Daoy (cell line): ENCODE measurements at places on chromosomes 7 and 10. TPM values are rescaled to one million over a fixed set of nuclear protein-coding genes. Genes with fewer than 3 reads are reported as not detected.

GRCh38 chr7:4479367-4480039 is 202.6 kb upstream of the FOXK1 start:
- peak; percentile 79 for DNase-seq

DNA sequence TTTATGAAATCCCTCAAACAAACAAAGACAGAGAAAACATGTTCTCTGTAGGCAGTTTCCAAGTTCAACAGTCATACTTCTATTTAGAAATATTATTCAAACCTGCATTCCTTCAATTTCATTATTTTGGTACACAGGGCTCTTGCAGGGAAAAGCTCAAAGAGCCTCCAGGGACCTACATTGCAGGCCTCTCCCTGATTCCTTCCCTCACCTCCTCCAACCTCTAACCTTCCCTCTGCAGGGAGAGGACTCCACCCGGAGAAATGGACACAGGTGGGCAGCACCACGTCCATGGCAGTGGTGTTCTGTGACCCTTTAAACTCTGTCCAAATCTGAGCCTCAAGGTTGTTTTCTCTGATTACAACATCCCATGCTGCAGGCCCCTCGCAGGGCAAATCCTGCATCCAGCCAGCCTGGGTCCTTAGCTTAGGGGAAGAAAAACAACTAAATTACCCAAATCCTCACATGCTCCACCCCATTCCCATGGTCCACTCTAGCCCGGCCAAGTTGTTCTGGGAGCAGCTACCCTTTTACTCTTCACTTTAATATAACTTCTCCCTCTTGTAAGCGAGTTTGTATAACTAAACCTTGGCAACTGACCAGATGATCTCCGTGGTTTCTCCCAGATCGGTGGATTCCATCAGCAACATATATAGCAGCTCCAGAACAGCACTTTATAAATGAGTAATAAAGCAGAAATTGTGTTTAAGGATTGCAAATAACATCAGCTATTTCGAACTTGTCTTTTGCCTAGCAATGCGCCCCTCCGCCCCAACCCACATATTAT is 129.8 kb downstream of the CUBN start:
- DNase-seq = no peak

C1QL3 gene
- total RNA-seq = not detected in 2 replicates

- no peak for DNase-seq
Observed at GRCh38 chr7:69820479-69821192, 222.4 kb downstream of the AUTS2 start.

- DNase-seq = peak; percentile 79
Observed at GRCh38 chr10:116742367-116743265, at the start of gene HSPA12A. HSPA12A (minus strand) TSS chr10:116742566; CDS start chr10:116742469, 97 bp downstream.

DNA sequence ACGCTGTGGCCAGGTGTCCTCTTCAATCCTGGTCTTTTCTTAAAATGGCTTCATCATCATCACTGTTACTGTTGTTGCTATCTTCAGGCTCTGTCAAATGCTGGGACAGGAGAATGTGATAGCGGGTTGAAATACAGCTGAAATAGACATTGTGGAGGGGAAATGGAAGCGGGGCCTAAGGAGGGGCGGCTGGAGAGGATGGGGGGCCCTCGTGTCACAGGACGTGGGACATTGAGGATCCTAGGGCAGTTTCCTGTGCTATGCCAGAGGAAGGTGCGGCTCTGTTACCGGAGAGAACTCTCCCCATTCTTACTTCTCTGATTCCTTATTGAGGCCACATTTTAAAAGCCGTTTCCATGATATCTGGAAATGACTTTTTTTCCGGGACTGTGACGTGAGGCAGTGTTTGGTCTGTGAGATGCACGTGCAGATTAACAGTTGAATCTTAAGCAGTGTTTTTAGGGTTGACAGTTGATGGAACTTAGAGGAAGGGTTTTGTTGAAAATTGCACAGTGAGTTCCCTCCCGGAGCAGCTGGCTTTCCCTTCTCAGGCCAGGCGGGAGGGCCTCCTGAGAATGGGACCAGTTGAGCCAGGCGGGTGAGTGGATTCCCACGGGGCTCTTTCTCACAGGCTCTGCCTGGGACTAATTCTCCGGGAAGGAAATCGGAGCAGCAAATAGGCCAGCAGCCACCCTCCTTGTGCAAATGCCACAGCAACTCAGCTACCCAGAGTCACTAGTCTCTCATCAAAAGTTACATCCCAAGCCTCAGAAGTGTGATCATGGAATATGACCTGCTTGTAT is 125.2 kb downstream of the TACC2 start:
- DNase-seq = no peak

DNA sequence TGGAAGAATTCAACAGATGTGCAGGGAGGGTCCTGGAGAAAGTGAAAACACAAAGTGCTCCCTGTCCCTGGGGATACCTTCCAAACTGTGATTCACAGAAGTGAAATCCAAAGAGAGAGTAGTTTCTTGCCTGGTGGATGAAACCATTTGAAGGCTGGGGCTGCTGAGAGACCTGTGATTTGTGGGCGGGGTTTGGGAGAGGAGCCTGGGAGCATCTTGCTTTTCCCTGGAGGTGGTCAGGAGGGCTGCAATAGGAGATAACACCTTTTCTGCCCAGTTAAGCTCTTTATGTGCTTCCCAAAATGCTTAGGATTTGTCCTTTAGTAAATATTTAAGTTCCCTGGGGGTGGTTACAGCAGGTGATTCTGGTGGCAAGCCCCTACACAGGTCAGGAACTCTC is 105.3 kb upstream of the TPK1 start:
- no peak for DNase-seq

DNA sequence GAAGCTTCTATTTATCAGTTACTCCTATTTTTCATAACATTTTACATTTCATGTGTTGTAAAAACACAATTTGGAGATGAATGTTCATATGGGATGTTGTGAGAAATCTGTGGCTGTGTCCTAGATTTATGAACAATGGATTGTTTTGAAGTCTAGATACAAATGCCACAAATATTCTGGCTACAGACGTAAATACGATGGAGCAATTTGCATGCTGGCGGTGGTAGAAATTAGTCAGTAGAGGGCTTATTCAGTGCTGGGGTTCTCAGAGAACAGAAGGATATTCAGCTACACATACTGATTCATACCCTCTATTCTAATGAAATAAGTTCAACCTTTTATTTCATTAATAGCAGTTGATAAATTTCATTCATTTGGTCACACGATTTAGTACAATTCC is 48.8 kb downstream of the PLPP4 start:
- DNase-seq = no peak
